ENCODE measurements at places on chromosomes 2 and 18. TPM values are rescaled to one million over a fixed set of nuclear protein-coding genes. Genes with fewer than 3 reads are reported as not detected.

Gene MFSD2B
- not detected for total RNA-seq

Gene CREG2
- total RNA-seq: not detected

Gene TUBA4B
- not detected for total RNA-seq

Gene CNOT11
- total RNA-seq: 36.8 TPM

Gene NDC80
- 7.9 TPM for total RNA-seq

Gene PCARE
- not detected for total RNA-seq

Gene NOL4
- total RNA-seq: not detected

Gene OTOS
- not detected for total RNA-seq

Gene IL36RN
- total RNA-seq: not detected

Gene HEATR5B
- 19.0 TPM for total RNA-seq

GRCh38 chr2:119550346-119550745 lies 6.1 kb downstream of the CFAP221 start:
- H3K27me3 ChIP-seq: peaks cover 42% of the 10 kb centered on the region
- no peaks in the 10 kb centered on the region for H3K4me1 ChIP-seq
- H3K36me3 ChIP-seq: no peaks in the 10 kb centered on the region
- no peak overlapping the region for H3K4me3 ChIP-seq
- DNase-seq: no peak

DNA sequence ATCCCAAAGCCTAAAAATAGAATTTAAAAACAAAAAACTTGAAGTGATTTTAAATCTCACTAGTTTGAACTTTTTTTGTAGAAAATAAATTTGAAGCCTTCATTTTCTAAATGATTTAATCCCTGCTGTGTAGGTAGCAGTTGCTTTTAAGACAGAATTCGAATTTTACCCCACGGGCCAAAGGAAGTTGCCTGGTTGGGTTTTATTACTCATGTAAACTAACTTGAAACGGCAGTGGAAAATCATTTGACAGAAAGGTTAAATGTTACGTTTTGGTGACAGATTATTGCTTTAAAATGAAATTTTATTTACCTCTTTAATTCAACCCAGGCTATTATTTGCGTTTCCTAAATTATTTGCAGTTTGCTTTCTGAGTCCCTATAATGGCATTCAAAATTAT lies 2.0 kb downstream of the MAPRE2 start:
- H3K36me3 ChIP-seq: peaks cover 3% of the 10 kb centered on the region
- H3K27me3 ChIP-seq: no peaks in the 10 kb centered on the region
- peaks cover 69% of the 10 kb centered on the region for H3K4me1 ChIP-seq
- H3K27ac ChIP-seq: peak overlapping the region; percentile 96
- H3K4me3 ChIP-seq: peak overlapping the region; percentile 94

- H3K36me3 ChIP-seq: peaks cover 5% of the 10 kb centered on the region
- H3K27me3 ChIP-seq: no peaks in the 10 kb centered on the region
- H3K4me1 ChIP-seq: peaks cover 37% of the 10 kb centered on the region
- no peak overlapping the region for H3K4me3 ChIP-seq
- DNase-seq: no peak
- no peak overlapping the region for H3K27ac ChIP-seq
Measured at GRCh38 chr18:77039196-77040130, 93.1 kb downstream of the MBP start.

- no peaks in the 10 kb centered on the region for H3K27me3 ChIP-seq
- DNase-seq: no peak
- H3K36me3 ChIP-seq: no peaks in the 10 kb centered on the region
- no peak overlapping the region for H3K27ac ChIP-seq
Measured at GRCh38 chr2:166764216-166764615, 124.1 kb upstream of the XIRP2 start.

GRCh38 chr2:38620282-38620977 lies 17.7 kb upstream of the HNRNPLL start:
- H3K27me3 ChIP-seq: peaks cover 9% of the 10 kb centered on the region
- H3K4me1 ChIP-seq: peaks cover 16% of the 10 kb centered on the region
- H3K27ac ChIP-seq: peak overlapping the region; percentile 87
- DNase-seq: no peak
- no peak overlapping the region for H3K4me3 ChIP-seq

DNA sequence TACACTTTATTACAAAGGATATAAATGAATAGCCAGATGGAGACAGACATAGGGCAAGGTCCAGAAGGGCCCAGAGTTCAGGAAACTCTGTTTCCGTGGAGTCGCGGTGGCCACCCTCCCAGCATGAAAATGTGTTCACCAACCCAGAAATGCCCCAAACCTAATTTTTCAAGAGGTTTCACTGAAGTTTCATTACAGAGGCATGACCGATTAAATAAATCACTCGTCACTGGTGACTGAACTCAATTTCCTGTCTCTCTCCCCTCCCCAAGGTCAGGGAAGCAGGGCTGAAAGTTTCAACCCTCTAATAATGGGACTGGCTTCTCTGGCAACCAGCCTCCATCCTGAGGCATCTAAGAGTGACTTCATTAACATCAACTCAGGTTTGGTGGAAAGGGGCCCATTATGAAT lies 22.4 kb downstream of the USP40 start:
- no peak overlapping the region for H3K27ac ChIP-seq
- no peak overlapping the region for H3K4me3 ChIP-seq
- H3K4me1 ChIP-seq: no peaks in the 10 kb centered on the region
- no peak for DNase-seq

DNA sequence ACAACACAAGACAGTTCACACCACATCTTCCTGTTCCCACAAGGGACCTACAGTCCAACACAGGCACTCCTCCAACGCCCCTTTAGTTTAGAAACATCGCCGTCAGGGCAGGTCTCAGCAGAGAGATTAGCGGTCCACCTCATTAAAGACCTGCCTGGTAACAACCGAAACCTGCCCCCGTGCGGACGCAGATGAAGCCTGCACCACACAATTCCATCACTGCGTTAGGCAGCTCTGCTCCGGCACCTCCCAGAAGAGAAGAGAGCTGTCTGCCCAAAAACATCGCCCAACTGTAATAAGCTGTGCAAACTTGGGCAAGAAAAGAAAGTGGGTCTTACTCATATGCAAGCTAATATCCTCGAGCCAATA lies 32.7 kb downstream of the ZNF516 start:
- no peak for DNase-seq
- no peak overlapping the region for H3K27ac ChIP-seq
- no peaks in the 10 kb centered on the region for H3K27me3 ChIP-seq
- peaks cover 24% of the 10 kb centered on the region for H3K4me1 ChIP-seq
- no peak overlapping the region for H3K4me3 ChIP-seq

- no peak for DNase-seq
- H3K36me3 ChIP-seq: no peaks in the 10 kb centered on the region
- no peak overlapping the region for H3K4me3 ChIP-seq
- H3K27me3 ChIP-seq: no peaks in the 10 kb centered on the region
- no peak overlapping the region for H3K27ac ChIP-seq
Measured at GRCh38 chr2:1501038-1501851, 88.0 kb downstream of the TPO start.

DNA sequence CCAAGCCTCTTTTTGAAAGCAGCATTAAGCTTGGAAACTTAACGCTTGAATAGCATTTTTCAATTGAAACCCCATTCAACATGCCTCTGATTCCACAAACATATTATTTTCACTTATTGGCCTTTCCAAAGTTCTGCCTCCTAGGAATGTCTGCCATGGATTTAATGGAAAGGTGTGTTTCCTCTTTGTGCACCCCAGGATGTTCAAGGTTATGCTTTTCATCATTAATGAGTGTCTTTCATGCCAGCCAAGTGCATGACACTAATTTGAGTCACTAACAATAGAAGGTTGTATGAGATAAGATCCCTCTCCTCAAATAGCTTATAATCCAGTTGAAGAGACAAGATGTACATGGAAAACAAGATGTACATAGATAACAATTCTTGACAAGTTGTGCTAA lies 84.7 kb downstream of the ALPK2 start:
- H3K27ac ChIP-seq: no peak overlapping the region
- H3K4me3 ChIP-seq: no peak overlapping the region
- DNase-seq: no peak
- peaks cover 41% of the 10 kb centered on the region for H3K4me1 ChIP-seq
- H3K27me3 ChIP-seq: no peaks in the 10 kb centered on the region

- no peak for DNase-seq
- H3K4me3 ChIP-seq: no peak overlapping the region
- H3K4me1 ChIP-seq: no peaks in the 10 kb centered on the region
- H3K27ac ChIP-seq: no peak overlapping the region
- H3K36me3 ChIP-seq: peaks cover 3% of the 10 kb centered on the region
Measured at GRCh38 chr2:165777522-165778186, 16.4 kb downstream of the GALNT3 start.

DNA sequence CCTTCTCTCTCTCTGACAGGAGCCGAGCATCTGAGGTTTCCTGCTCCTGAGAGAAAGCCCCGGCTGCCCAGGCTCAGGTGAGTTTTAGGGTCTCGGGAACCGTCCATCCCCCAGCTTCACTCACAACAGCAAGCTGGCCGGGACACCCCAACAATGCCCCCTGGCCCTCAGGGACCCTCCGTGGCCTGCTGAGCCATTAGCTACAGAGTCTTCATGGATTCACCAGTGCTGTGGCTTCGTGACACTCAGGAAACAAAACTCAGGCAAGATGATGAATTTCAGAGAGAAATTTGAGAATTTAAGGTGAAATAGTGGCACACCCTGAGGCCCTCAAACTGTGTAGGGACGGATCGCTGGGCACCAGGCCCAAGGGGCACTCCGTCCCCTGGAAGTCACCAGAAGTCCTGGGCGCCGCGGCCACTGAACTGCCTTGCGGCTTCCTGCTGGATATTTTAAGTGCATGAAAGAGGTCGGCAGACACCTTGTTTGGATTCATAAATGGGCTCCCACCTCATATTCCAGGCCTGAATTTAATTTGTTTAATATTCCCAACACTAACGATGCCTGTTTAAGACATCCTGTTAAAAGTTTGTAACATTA lies 368.3 kb upstream of the SALL3 start:
- no peaks in the 10 kb centered on the region for H3K36me3 ChIP-seq
- no peaks in the 10 kb centered on the region for H3K27me3 ChIP-seq
- DNase-seq: peak; percentile 80
- H3K27ac ChIP-seq: no peak overlapping the region
- H3K4me1 ChIP-seq: no peaks in the 10 kb centered on the region

DNA sequence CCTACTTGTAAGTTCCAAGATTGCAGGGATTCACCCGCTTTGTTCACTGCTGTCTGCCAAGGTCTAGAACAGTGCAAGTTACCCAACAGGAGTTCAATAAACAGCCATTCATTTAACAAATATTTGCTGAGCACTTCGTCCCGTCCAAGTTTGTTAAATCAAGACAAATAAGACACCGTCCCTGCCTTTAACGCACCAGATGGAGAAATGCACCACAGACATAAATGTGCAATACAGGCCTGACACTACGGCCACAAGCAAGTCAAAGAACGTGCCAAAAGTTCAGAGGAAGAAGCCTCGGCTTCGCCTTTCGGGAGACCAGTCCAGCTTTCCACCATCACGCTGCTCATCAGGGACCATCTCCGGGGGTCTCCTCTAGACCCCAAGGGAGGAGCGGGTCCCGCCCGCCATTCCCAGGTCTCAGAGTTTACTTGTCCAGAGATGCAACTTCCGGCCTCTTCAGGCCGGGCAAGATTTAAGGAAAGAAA lies 429 bp downstream of the C2orf76 start:
- peak overlapping the region; percentile 99 for H3K4me3 ChIP-seq
- peaks cover 15% of the 10 kb centered on the region for H3K36me3 ChIP-seq
- H3K27ac ChIP-seq: peak overlapping the region; percentile 94
- DNase-seq: no peak
- no peaks in the 10 kb centered on the region for H3K27me3 ChIP-seq

- H3K4me3 ChIP-seq: no peak overlapping the region
- DNase-seq: no peak
Measured at GRCh38 chr2:89848763-89849368, 1157.4 kb downstream of the RPIA start.

DNA sequence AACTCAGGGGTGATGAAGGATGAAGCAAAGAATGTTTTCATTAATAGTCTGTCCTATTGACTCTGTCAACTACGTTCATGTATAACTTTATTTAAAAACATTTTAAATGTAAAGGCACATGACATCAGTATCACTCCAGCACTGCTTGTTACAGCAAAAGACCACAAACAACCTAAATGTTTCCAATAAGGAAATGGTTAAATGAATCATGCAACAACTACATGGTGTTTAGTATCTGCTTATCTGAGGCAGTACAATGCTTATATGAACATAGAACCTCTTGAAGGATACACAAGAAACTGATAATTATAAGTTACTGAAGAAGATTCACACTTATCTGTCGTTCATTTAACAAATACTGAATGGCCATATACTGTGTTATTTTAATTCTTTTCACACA lies 8.4 kb downstream of the BARD1 start:
- H3K27ac ChIP-seq: no peak overlapping the region
- H3K4me1 ChIP-seq: peaks cover 46% of the 10 kb centered on the region
- no peak overlapping the region for H3K4me3 ChIP-seq
- H3K36me3 ChIP-seq: no peaks in the 10 kb centered on the region
- H3K27me3 ChIP-seq: no peaks in the 10 kb centered on the region
- DNase-seq: no peak

GRCh38 chr2:114128263-114128662 lies 238.4 kb downstream of the ACTR3 start:
- no peaks in the 10 kb centered on the region for H3K27me3 ChIP-seq
- H3K4me1 ChIP-seq: no peaks in the 10 kb centered on the region
- DNase-seq: no peak
- no peaks in the 10 kb centered on the region for H3K36me3 ChIP-seq

DNA sequence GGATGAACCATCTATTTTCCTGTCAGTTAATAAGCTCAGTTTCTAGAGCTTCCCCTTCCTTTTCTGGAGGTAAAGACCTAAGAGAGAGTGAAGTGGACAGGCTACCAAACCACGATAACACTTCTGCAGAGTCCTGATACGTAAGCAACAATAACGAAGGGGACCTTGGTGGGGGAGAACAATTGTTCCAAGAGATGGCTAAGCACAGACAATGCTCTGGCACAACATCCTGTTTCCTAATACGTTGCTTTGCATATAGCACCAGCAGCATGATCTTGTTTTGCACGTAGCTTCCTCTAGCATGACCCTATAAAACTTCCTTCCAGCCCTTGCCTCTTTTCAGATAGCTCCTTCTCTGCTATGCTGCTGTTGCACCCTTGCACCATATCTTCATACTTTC lies 247.3 kb downstream of the RAD51AP2 start:
- H3K27me3 ChIP-seq: no peaks in the 10 kb centered on the region
- no peak overlapping the region for H3K4me3 ChIP-seq
- no peaks in the 10 kb centered on the region for H3K4me1 ChIP-seq
- DNase-seq: no peak
- H3K27ac ChIP-seq: no peak overlapping the region
- H3K36me3 ChIP-seq: no peaks in the 10 kb centered on the region

- no peaks in the 10 kb centered on the region for H3K36me3 ChIP-seq
- no peak for DNase-seq
- no peak overlapping the region for H3K4me3 ChIP-seq
- H3K27me3 ChIP-seq: peaks cover 17% of the 10 kb centered on the region
- peaks cover 5% of the 10 kb centered on the region for H3K4me1 ChIP-seq
Measured at GRCh38 chr2:233761040-233761769, 1.1 kb downstream of the UGT1A1 start.

- H3K27ac ChIP-seq: no peak overlapping the region
- no peak for DNase-seq
- H3K36me3 ChIP-seq: no peaks in the 10 kb centered on the region
- H3K4me1 ChIP-seq: no peaks in the 10 kb centered on the region
- no peaks in the 10 kb centered on the region for H3K27me3 ChIP-seq
Measured at GRCh38 chr2:154603682-154604081, 94.8 kb upstream of the KCNJ3 start.

- no peak overlapping the region for H3K4me3 ChIP-seq
- H3K27ac ChIP-seq: no peak overlapping the region
- DNase-seq: no peak
- H3K27me3 ChIP-seq: no peaks in the 10 kb centered on the region
Measured at GRCh38 chr2:201500534-201500933, 49.0 kb downstream of the STRADB start.
